ENCODE measurements at places on chromosomes 4 and X. TPM values are rescaled to one million over a fixed set of nuclear protein-coding genes. Genes with fewer than 3 reads are reported as not detected.
A peak's percentile ranks its signal among the peaks of the same experiment; 100 is the strongest.

- peak; percentile 66 for DNase-seq
Measured at GRCh38 chrX:13463608-13464007, 105.8 kb upstream of the EGFL6 start.

GRCh38 chrX:10974920-10975319, 136.2 kb upstream of the HCCS start:
- no peak for DNase-seq

DNA sequence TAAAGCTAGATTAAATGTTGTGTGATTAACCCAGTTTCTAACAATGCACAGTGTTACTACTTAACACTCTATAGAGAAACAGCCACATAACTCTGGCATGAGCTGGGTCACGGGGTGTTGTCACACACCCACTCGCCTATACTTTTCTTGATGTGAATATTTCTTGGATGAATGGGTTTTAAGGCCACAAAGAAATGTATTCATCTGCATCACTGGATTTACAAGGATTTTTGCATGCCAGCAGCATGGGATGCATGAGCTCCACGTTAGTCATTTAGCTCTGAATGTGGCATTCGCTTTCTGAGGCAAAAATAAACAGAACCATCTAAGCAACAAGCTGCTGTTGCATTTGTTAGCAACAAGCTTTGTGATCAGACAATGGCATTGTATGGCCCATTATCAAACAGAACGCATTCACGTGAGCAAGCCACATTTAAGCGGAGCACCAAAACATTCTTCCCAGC, 89.7 kb downstream of the LRP2BP start:
- DNase-seq, result peak; percentile 97

The UCP1 gene
- polyA plus RNA-seq, result not detected

DNA sequence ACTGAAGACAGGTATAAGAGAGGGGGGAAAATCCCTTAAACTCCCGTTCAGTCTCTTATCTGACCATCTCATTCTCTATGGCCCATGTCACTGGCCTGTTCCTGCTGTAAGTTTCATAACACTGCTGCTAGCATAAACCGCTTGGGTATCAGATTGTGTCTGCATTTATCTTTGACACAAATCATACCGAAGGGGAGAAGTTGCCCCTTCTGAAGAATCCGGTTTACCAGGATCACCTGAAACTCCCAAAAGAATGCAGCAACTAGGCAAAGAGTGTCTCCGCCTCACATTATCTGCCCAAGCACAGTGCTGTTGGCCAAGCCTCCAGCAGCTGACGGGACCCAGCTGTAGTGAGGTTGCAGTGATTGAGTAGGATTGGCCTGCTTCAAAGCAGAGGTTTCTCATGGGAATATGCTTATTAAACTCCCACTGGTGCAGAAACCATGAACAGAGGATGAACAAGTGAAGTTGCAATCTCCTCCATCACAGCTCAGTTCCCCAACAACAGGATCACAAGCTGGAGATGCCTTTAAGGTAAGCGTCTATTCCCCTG, 71.3 kb upstream of the PUDP start:
- no peak for DNase-seq

DNA sequence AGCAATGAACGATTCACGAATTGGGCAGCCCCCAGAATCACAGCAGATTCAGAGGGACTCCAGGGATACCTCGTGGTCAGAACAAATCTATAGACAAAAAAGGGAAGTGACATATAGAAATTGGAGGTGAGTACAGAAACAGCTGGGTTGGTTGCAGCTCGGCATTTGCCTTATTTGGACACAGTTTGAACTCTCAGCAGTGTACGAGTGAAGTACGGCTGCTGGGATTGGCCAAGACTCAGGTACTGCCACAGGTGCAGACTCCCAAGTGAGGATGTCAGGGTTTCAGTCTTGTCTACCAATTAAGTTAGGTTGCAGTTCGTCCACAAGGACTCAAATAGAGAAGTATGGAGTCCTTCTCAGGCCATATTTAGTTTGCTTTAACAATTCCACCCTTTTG, 28.2 kb downstream of the HTT-AS start:
- no peak for DNase-seq

The TCEAL7 gene
- polyA plus RNA-seq, result 10.2 TPM

DNA sequence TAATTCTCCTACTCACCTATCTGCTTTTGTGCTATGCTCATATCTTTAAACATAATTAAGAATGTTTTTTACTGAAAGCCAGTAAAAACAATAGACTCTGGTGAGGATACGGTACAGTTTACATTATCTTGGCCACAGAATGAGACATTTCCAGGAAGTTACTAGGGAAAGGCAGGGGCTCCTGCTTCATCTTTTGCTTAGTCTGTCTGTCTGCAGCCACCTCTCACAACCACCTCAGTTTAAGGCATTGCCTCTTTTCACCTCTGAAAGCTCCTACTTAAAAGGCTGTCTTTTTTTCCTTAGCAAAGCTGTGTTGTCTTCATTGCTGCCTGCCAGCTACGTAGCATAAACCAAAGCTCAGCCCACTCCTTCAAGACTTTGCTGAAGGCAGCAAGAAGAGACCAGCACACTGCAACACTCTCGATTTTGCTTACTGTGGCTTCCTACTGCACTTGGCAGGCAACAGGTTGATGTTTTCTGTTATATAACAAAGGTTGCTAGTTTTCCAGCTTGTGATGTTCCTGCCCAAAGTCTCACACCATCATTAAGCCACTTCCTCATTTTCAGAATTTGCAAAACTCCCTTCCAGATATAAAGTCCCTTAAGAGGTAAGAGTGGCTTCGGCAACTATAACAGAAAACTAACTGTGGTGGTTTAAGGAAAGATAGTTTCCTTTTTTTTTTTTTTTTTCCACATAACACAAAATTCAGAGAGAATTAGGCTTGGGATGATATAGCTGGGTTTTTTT, 432.9 kb downstream of the GRXCR1 start:
- no peak for DNase-seq

- no peak for DNase-seq
Measured at GRCh38 chrX:25805744-25806143, 332.4 kb upstream of the MAGEB18 start.

The GPR173 gene
- polyA plus RNA-seq, result 2.7 TPM

- no peak for DNase-seq
Measured at GRCh38 chrX:40175511-40176350, 78.0 kb upstream of the BCOR start.

GRCh38 chr4:25271866-25272265, 38.0 kb downstream of the PI4K2B start:
- no peak for DNase-seq

GRCh38 chr4:48141048-48141447, 7.0 kb upstream of the TXK start:
- DNase-seq, result no peak

GRCh38 chrX:153719238-153719637, 4.9 kb downstream of the BCAP31 start:
- DNase-seq, result no peak

DNA sequence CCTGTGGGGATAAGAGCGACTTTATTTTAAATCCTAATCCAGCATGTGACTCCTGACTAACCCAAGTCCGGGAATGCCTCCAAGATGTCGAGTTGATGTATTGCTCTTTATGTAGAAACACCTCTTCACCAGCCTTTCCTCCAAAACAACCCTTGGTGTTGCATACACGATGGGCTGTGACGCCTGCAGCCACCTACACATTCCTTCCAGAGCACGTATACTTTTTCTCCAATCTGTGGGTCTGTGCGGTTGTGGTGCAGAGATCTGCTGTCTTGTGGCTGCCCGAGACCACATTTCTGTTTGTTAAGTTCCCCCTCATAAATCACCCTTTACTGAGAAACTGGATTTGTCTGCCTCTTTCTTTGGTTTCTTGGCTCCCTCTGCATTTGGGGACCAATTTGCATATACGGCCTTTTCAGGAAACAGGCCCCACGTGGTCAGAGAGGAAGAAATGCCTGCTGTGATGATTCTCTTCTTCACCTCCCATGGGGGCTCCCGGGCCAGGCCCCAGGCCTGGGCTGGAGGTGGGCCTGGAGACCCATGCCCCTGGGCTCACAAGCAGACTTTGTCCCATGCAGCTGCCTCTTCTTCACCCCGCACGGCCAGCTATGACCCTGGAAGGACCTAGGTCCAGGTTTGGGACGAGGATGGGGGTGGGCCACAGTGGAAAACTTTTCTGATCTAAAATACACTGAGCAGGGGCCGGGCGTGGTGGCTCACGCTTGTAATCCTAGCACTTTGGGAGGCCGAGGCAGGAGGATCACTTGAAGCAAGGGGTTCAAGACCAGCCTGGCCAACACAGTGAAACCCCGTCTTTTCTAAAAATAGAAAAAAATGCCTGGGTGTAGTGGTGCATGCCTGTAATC, 21.4 kb upstream of the AFAP1 start:
- peak; percentile 95 for DNase-seq

DNA sequence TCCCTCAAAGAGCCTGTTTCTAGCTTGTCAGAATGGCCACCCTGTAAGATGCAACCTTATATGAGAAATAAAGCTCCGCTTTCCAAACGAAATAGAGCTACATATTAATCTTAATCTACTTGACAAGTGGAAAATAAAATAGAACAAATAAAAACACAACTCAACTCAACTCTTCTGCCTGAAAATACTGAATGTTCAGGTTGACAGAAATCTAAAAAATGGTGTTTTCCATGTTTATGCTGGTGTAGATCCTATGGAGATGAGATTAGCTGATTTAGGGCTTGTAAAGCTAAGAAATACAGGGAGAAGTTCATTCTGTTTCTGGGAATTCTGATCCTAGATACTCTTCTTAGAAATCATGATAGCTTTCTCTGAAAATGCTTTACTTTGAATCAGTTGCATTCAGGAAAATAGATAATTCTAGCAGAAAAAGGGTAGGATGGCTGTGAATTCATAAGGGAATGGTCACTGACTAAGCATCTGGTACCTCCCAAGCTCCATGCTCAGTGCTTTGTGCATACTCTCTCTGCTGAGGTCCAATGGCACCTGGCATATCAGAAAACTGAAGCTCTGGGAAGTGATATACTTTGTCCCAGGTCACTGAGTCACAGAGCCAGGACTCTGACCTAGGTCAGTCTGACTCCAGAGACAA, 89.2 kb upstream of the EXOC1L start:
- no peak for DNase-seq

The STARD8 gene
- 2.1 TPM for polyA plus RNA-seq

The TBC1D1 gene
- polyA plus RNA-seq, result 51.0 TPM

DNA sequence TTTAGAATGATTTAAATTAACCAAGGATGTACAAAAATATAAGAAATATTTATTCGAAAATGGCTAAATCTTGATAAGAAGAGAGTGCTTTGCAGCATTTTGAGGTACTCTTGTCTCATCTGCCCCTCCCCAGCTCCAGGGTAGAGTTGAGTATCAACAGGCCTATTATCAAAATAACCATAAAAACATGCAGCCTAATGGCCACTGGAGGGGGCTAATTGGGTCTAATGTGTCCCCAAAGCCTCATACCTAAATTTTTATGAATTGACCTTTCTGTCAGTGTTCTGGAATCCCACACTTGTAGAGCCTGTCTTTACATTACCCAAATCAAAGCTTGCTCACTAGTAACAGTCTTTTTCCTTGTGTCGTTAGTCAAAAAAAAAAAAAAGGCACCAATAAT, 544.9 kb upstream of the CPXCR1 start:
- DNase-seq, result no peak

The PPP4R3C gene
- not detected for polyA plus RNA-seq

DNA sequence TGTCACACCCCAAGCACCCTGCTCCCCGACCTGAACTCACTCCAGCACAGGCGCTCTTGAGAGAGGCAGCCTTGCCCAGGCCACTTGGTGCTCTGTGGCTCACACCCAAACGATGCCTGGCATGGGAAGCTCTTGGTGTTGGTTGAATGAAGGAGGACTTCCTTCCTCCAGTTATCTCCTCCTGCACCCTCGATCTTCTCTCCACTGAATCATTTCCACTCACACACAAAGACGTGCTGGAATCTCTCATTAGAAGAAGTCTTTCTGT, 90.5 kb upstream of the TRIM2 start:
- no peak for DNase-seq

GRCh38 chr4:124499261-124499660, 213.3 kb downstream of the ANKRD50 start:
- no peak for DNase-seq

The ALAS2 gene
- not detected for polyA plus RNA-seq

- no peak for DNase-seq
Measured at GRCh38 chrX:24055043-24055356, 244 bp downstream of the EIF2S3 start.

DNA sequence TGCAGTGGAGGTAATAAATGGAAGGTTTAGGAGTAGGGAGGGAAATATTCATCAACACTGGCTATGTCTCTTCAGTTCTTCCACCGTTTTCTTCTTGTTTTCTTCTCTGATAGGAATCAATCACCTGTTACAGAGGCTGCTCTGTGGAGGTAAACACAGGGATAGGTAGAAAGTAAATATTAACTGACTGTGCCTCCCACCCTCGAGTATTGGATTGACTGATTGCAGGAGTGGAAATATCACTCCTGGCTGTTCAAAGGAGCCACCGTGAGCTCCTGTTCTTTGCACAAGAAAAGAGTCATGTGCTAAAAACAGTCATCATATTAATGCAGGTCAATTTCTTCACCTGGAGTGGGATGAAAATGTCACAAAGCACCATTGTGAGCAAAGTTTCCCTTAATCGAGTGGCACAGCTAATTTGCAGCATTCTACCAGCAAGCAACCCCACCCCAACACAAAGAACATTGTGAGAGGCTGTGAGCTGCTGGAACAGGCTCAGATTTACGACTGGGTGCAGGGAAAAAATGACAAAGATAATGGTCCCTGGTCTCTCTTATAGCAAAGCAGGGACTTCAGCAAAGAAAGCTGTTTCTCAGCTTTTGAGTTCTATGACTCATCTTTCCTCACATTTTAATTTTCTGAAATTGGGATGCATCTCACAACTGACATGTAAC, 113.7 kb upstream of the TSPAN5 start:
- no peak for DNase-seq

DNA sequence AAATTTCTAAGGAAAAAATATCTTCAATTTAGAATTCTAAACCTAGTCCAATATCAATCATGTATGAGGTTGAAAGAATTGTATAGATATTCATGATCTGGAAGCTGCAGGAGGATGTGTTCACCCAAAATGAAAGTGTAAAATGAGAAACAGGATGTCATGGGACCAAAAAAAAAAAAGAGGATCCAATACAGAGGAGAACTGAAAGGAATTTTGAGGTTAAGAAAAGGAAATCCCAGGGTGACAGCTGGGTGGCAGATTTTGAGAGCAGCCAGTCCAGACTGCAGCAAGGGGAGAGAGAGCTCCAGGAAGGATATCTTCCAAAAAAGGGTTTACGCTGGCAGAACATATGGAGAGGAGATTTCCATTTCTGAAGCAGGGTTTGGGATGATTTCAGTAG, 38.9 kb downstream of the TLR10 start:
- DNase-seq, result no peak

The PGAM4 gene
- polyA plus RNA-seq, result 0.53 TPM

GRCh38 chrX:110006821-110007375, 4.0 kb downstream of the TMEM164 start:
- DNase-seq, result no peak
